Fibroblast of the conjunctiva (primary cell): ENCODE measurements at places on chromosomes 3 and 15.

DNA sequence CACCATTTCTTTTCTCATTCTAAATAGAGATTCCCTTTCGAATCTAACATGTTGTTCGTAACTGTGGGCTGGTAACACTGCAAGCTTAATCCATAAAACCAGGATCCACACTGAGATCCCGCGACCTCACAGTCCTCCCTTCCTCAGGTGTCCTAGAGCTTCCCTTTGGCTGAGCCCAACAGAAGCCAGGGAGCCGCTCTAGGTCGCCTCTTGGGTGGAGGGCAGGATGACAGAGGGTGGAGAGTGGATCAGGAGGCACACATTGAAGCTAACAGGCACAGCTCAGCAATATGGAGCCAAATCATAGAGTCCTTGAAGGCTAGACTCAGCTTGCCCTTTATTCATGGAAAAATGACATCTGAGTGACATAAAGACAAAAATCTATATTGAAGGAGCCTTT lies 44.7 kb upstream of the DLG1 start:
- no peak for DNase-seq

DNA sequence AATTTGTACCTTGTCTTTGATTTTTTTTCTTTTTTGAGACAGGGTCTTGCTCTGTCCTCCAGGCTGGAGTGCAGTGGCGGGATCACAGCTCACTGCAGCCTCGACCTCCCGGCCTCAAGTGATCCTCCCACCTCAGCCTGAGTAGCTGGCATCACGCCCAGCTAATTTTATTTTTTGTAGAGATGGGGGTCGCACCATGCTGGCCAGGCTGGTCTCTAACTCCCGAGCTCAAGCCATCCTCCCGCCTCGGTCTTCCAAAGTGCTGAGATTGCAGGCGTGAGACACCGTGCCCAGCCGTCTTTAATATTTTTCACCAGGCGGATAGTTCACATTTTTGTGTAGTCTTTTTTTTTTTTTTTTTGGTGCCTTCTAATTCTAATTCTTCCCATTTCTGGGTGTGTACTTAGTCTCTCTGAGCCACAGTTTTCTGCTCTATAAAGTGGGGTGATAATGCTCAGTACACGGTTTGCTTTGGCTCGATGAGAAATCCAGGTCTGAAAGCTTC lies 528 bp upstream of the TATDN2 start:
- DNase-seq, result no peak

- no peak for DNase-seq
These were observed 337.6 kb downstream of the IL20RB start for GRCh38 chr3:137295336-137295735.

GRCh38 chr15:75661100-75661755 lies 13.5 kb downstream of the SNX33 start:
- peak; percentile 86 for DNase-seq

- DNase-seq, result no peak
These were observed 39.7 kb downstream of the SGO1 start for GRCh38 chr3:20146301-20146700.

DNA sequence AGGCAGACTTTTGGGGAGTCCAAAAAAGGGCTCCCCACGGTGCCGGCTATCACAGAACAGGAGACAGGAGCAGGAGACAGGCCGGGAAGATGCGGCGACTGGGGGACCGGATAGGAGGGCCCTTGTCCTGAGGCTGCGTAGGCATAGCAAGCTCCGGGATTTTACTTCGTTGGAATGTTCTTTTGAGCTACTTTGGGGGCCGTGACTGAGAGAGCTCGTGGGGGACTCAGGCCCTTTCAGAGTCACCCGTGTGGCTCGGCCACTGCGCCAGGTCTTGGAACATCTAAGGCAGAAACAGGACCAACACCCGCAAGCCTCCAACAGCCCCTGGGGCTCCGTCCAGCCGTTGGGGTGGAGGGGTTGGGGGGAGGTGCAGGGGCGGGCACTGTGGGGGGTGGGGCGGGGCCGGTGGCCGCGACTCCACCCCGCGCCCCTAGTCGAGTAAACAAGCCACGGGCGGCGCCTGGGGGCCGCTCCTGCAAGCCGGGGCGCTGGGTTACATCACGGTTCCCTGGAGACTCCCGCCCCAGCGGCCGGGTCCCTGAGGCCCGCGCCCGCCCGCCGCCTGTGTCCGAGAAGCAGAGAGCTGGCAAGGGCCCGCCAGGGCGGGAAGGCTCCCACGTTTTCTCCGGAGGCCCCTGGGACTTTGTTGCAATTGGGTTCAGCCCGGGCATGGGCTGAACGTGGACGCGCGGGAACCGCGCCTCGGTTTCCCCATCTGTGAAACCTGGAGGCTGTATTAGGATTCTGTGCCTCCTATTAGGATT lies 23.3 kb upstream of the C15orf39 start:
- no peak for DNase-seq

- no peak for DNase-seq
These were observed 142.6 kb downstream of the SATB1 start for GRCh38 chr3:18282507-18282906.

DNA sequence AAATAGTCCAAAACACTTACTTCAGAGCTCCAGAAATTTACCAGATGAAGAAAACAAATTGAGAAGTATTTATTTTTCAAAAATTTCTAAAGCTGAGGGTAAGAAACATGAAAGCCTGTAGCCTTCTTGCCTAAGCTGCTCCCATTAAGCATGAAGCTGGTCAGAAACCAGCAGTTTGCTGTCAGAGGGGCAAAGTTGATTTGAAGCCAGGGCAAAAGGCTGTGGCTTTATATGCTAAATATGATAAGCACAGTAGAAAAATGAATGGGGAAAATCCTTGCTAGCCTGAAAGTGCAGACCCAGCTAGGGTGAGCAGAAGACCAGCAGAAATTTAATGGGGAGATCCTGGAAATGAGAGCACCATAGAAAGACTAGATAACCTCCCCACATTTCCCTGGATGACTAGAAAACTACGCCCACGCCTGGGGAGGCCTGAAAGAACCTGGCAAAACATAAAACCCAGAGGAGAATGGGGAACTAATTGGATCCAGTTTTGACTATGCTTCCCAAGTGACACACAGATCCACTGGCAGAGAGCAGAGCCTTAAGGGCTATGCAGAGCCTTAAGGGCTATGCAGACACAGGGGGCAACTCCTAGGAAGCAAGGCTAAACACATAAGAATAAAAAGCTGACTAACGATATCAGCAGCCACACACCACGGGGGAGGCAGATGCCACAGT lies 43.0 kb upstream of the HEG1 start:
- no peak for DNase-seq

DNA sequence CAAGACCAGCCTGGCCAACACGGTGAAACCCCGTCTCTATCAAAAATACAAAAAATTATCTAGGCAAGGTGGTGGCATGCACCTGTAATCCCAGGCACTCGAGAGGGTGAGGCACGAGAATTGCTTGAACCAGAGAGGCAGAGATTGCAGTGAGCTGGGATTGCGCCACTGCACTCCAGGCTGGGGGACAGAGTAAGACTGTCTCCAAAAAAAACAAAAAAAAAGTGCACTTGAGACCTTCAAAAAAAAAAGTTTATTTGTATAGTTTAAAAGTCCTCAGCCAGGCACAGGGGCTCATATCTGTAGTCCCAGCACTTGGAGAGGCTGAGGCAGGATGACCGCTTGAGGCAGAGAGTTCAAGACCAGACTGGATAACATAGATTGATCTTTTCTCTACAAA lies 2.1 kb downstream of the PBRM1 start:
- DNase-seq, result no peak

DNA sequence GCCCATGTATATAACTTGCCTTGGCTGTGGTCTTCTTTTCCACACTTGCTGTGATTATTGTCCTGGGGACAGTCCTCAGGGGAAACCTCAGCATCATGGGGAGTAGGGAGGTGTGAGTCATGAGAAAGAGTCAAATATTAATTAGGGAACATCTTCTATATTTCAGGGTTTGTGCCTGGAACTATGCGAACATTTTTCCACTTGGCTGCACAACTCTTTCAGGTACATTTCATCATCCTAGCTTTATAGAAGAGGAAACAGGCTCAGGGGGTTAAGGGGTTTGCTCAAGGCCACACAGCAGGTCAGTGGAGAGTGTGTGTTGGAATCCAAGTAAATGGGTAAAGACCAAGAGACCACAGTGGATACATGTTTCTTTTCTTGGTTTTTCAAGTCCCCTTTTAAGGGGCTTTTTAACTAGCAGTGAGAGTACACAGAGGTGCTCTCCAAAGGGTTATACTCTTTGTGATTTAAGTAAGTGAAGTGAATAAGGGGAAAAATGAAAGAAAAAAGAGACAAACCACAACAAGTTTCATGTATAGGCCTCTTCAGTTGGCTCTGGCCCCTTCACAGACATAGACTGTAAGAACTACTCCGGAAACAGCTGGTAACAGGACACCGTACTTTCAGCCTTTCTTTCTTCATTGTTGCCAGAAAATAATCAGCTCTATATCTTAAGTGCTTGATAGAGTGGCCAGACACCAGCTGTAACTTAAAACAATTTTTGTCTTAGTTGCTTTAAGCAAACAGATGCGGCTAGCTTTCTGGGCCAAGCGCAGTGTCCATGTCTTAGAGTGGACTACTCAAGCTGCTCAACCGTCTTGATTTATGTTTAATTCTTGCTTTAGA lies 64.6 kb downstream of the EEFSEC start:
- peak; percentile 71 for DNase-seq

DNA sequence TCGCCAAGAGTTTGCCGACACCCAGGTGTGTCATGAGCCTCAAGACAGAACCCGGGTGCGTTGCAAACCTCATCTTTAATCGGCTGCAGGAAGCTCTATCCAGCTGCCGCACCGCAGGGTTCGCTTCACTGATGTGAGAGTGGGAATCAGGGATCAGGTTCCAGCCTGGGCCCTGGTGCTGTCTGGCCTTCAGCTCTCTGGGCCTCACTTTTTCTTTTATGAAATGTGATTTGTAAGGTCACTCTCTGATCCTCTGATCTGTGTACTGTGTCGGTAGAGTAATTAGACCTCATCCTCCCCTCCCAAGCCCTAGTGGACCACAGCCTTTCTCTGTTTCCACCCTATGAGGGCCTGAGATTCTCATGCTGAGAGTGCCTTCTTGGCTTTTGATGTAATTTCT lies 202.8 kb upstream of the UBE2E1 start:
- DNase-seq, result no peak
